Stimulated activated CD8-positive, alpha-beta memory T cell treated with anti-CD3 and anti-CD28 coated beads, Interleukin-7, amount 100 ng/mL, for 1 hour (primary cell): ENCODE measurements at places on chromosomes 12 and 14.
A peak's percentile ranks its signal among the peaks of the same experiment; 100 is the strongest.

GRCh38 chr14:63418020-63418419 lies 99.3 kb upstream of the GPHB5 start:
- DNase-seq: no peak

DNA sequence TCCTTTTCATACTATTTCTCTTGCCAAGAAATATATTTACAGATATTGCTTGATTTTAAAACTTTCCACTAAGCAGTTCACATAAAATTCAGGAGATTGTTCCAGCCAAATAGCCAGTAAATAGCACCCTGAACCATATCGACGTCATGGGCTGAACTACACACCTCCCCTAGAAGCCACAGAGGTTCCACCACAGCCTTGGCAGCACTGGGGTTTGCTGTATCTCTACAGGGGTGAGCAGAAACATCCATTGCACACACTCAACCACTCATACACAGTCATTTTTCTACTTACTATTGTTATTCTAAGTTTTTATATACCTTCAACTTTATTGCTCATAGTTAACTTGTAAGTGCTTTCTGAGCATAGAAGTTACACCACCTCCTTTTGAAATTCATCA lies 8.1 kb upstream of the EIF2S3B start:
- peak; percentile 36 for DNase-seq

DNA sequence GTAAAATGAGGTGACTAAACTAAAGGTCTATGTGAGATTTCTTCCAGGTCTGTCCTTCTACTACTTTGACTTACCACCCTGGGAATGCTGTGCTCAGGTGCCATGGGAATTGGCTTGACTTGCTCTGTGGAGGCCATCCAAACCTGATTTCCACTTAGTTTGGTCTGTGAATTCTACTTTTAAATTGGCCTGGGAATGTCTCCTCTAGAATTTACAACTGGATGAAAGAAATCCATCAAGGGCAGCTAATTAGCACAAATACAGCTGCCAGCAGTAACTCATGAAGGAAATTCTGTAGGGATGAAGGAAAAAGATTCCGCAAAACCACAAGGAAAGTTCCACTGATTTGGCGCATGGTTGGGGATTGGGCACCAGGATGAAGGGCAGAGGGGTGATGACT lies 31.7 kb upstream of the FRMD6 start:
- no peak for DNase-seq

- no peak for DNase-seq
Measured at GRCh38 chr12:88623777-88624548, 43.7 kb upstream of the KITLG start.

GRCh38 chr12:45730348-45731189 lies 1.1 kb downstream of the ARID2 start:
- DNase-seq: peak; percentile 35

DNA sequence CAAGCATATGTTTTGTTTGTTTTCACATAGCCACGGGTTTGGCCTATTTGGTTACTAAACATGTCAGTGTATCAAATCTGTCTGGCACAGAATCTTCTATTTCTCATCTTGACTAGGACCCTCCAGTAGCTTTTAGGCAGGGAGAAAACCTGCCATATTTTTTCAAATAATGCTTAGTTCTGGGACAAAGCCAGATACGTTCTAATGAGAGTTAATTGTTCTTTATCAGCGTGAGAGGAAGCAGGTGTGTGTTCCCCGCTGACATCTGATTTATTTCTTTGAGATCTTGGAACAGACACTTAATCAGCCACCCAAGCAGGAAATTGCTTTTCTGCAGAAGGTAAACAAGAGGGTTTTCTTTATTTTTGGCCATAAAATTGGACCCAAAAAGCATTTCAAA lies 54.8 kb downstream of the GOLGA5 start:
- DNase-seq: no peak

DNA sequence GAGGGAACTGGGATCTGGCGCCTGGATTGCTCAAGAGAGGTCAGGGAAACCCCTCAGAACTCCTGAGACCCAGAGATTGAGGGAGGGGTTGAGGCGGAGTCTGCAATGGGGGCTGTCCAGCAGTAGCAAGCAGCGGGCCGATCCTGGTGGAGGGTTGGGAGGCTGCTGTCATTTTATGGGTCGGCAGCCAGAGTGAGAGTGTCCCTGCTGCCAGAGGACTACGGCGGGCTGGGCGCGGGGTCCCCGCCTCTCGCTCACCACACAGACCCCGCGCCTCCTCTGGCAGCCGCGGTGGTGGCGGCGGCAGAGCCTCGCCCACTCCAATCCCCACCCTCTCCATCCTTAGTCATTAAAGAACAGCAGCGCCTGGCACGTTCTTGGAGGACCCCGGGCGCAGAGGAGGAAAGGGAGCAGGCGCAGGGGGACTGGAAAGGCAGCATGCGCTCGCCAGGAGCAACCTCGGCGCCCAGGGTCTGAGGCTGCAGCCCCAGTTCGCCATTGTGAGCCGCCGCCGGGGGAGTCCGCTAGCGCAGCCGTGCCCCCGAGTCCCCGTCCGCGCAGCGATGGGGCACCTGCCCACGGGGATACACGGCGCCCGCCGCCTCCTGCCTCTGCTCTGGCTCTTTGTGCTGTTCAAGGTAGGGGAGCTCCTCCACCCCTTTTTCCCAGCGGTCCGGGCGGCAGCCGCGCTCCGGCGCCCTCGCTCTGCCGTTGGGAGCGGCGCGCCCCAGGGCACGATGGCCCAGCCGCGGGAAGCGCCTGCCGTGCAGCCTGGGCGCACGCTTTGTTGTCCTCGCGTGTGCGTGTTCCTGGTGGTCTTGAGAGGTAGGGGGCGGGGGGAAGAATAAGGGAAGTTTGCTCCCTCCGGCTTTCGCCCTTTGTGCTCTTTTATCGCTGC lies at the start of gene PTPRO:
TSS of gene PTPRO (plus strand) at position 345 of the 898 bp plus-strand sequence.
- DNase-seq: no peak

DNA sequence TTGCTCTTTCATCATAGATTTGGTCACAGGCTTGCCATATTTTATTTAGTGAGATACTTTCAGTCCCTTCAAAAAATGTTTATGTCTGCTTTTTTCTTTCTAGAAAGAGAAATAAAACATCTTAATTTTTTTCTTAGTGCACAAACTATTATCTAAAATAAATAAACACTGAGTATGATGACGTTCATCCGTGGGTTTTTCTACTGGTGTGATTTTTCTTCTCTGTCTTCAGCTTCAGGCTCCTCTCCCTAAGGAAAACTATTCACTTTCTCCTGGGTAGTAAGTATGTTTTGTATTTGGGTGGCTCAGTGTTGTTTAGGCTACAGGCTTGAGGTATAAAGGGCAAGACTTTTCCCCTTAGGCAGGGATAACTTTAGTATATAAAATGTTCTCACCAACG lies 154.7 kb downstream of the DACT1 start:
- no peak for DNase-seq

DNA sequence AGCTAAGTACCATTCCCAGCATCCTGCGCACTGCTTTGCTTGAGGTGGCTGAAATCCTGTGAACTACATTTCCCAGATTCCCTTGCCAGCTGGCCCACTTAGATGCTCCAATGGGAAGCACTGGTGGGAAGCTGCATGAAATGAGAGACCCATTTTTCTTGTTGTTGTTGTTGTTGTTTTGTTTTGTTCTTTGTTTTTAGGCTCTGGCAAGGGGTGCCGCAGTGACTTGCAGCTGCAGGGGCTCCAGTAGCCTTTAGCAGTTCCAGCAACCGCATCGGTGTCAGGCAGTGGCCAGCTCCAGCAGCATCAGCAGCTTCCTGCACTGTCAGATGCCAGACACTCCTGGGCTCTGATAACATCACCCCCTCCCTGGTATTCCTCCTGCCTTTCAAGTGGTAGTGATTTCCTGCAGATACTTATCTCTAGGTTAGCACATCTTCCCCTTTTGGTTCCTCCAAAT lies 8.8 kb upstream of the EGLN3 start:
- DNase-seq: no peak

GRCh38 chr12:109524466-109525278 lies 47.2 kb downstream of the UBE3B start:
- DNase-seq: no peak

DNA sequence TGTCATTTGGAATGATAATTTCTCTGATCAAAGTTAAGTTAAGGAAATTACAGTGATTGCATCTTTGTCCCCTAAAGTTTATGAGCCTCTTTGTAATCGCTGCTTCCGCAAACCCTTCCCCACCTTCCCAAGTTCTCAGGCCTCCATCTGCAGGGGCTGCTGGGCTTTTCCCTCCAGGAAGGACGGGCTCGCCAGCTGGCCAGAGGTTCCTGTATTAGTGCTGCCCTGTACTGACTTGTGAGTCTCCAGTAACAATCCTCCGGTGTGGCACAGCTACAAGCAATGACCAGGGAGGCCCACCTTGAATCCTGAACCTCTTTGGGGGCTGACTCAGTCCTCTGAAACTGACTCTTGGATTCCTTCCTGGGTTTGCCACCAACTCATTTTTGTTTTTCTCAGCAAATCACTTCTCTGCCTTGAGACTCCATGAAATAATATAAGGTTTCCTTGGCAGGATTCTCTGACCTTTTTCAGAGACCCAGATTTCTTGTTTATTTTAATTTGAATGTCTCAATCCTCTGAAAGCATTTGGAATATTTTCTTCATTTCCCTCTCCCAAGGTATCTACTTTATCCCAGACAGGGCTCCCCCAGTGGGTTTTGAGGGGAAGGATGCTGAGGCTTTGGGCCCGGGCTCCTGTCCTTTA lies 398.6 kb downstream of the ZFP36L1 start:
- no peak for DNase-seq

- no peak for DNase-seq
Measured at GRCh38 chr14:91278383-91278715, 33.8 kb upstream of the GPR68 start.

DNA sequence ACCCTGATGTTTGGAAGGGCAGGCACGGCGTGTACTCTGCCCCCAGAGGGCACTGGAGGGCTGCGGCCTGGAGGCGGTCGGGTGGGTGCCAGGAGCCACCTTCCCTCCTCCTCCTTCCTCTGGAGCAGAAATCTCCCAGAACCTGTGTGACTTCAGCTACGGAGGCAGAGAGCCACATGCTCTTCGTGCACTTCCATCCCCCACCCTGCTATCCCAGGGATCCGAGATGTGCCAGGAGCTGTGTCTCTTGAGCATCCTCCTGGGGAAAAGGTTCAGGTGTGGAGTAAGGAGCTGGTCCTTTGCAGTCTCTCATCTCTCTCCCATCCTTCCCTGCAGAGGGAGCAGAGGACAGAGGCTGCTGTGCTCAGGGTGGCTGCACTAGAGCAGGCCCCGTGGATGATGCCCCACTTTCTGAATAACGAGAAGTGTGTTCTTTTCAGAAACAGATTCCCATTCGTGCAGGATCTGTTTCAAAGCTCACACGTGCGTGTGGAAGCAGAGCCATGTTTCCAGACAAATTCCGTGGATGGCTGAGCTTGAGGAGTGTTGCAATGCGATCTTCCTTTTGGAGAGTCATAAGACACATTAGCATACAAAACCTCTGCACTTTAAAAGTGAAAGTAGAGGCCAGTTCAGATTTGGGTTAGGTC lies 162.9 kb downstream of the ADGRD1 start:
- no peak for DNase-seq

- no peak for DNase-seq
Measured at GRCh38 chr12:42364692-42365091, 38.7 kb downstream of the PPHLN1 start.
